Muscle of arm (tissue), 14 donors: ENCODE measurements at places on chromosomes 1 and 21. TPM values are rescaled to one million over a fixed set of nuclear protein-coding genes. Genes with fewer than 3 reads are reported as not detected.

The OLFML3 gene
- polyA plus RNA-seq, result 149 TPM

The SERPINC1 gene
- 0.52 TPM for polyA plus RNA-seq

DNA sequence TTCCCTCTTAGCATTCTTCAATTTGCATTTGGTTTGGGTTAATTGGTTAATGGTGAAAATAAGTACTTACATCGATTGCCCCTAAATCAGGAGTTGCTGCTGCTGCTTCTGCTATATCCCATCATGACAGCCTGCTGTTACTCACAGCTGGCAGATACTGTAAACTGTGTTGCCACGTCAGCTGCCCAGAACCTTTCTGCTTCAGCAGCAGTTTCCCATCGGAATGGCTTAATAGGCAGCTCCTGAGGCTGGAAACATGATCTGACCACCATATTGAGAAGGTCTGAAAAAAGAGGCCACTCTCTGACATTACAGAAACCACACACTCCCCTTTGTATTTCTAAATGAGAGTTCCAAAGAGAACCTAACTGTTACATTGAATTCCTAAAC, 14.3 kb upstream of the SEC16B start:
- peak; percentile 91 for DNase-seq

- no peak for DNase-seq
Observed at GRCh38 chr1:36411674-36412648, 14.3 kb upstream of the LSM10 start.

The DPT gene
- polyA plus RNA-seq, result 84.6 TPM

The SV2A gene
- polyA plus RNA-seq, result 4.8 TPM

The HSD11B1 gene
- polyA plus RNA-seq, result 0.24 TPM

The DISP1 gene
- polyA plus RNA-seq, result 10.2 TPM
